NCI-H1092 treated with DMSO at 0.1 percent for 48 hours (cell line): ENCODE measurements at places on chromosomes 11 and 22.

GRCh38 chr11:117191680-117192400 is 7.3 kb upstream of the TAGLN start:
- DNase-seq, result no peak

DNA sequence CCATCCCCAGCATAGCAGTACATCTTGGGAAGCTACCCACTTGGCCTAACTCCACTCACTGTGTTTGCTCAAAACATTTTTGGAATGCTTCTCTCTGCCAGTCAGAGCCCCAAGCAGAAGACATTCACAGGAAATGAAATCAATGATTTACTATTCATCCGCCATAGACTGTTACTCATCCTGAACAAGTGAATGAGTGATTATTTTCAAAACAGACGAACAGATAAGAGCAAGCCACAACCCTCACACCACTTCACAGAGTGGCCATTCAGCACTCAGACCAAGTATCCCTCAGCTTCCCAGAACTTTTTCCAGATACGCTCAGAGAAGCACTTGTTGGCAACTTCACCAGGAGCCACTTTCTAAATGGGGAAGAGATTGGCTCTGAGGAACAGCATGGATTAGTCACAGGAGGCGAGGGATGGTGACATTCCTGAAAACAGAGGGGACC is 13.0 kb upstream of the UBASH3B start:
- no peak for DNase-seq

- no peak for DNase-seq
Measured at GRCh38 chr11:65613091-65613928, 711 bp downstream of the MAP3K11 start.

- peak; percentile 16 for DNase-seq
Measured at GRCh38 chr22:20027966-20028854, 7.3 kb downstream of the TANGO2 start.

- no peak for DNase-seq
Measured at GRCh38 chr11:22725079-22725478, 58.7 kb downstream of the GAS2 start.

DNA sequence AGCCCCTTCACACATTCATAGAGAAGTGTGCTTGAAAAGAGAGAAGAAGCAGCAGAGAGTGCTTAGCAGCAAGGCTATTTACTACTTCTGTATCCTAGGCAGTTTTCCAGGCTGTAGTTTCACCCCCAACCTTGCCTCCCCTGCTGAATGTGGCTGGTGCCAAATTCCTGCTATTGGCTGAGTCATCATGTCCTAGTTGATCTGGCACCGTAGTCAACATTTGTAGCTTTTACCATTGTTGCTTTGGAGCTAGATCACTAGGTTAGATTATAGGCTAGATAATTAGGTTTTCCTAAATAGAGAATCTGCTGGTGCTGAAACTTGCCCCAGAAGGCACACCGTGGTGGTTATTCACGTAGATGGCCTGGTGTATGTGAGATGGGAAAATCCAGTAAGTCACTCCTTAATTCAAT is 32.7 kb downstream of the ARHGAP42 start:
- peak; percentile 92 for DNase-seq

DNA sequence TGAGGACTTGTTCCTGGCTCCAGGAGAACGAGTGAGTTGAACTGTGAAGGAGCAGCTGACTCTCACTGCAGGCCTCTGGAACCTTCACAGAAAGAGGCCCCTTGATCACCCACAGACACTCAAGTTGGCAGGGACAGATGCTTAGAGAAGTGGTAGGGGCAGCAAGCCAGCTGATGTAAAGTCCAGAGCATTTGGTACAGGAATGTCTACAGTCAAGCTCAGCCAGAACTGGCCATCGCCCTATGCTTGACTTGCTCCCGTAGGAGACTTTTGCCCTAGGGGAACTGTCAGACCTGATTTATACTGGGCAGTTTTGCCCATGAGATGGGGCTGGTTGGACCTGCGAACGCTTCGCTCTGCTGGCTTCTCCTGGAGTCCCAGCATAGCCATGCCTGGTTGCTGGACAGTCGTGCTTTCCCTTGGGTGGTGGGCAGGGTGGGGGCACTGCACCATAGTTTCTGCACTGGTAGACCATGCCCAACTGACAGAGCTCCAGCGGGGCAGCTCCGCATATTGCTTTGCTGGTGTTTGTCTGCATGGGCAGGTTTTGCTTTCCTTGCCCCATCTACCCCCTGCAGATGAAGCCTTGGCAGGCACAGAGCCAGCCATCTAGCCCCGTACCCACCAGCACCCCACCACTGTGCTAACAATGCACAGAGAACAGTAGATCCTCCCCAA is 977.7 kb downstream of the JRKL start:
- no peak for DNase-seq
